HTR-8/SVneo (cell line): ENCODE measurements at places on chromosomes 6 and 20.

GRCh38 chr6:127162836-127163235, 44.4 kb downstream of the RSPO3 start:
- DNase-seq, result no peak

DNA sequence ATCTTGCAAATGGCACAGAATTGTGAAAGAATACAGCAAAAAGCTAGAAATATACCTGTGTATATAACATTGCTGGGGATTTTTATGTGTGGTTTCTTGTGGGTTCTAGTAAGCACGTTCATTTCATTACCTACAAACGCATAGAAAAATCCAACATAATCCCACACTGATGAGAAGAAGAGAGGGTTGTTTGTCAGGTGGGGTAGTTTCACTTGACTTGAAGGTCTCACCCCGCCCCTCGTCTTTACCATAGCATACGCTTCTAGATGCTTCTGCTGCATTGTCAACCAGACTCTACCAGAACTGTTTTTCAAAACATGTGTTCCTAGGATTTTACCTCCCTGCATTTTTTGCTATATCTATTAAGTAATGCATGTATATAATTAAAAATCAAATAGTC, 284.1 kb upstream of the TAB2 start:
- DNase-seq, result no peak

DNA sequence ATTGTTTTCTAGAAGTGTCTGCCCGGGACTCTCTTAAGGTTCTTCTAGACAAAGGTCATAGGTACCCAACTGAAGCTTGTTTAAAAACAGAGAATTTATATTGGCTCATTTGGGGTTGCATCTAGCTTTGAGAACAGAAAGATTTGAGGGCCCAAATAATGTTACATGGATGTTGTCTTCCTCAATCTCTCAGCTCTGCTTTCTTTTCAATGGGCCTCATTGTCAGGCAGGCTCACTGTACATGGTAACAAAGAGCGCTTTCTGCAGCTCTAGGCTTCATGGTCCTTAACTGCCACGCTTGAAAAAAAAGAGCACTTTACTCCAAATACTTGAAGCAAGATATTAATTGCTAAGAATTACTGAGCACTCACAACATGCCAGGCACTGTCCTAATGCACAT, 22.2 kb downstream of the NHLRC1 start:
- no peak for DNase-seq

DNA sequence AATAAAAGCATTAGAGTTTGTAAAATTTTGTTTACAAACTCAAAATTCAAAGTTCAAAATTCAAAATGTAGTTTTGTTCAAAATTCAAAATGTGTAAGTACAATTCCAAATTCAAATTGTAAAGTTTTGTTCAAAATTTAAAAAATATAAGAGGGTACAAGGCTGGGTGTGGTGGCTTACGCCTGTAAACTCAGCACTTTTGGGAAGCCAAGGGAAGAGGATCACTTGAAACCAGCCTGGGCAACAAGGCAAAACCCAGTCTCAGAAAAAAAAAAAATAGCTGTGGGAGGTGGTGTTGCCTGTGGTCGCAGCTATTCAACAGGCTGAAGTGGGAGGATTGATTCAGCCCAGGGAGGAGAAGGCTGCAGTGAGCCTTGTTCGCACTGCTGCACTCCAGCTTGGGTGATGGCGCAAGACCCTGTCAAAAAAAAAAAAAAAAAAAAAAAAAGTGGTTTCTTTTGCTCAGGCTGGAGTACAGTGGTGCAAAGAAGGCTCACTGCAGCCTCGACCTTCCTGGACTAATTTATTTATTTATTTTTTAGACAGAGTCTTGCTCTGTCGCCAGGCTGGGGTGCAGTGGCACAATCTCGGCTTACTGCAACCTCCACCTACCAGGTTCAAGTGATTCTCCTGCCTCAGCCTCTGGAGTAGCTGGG, 5.4 kb upstream of the ZBTB12 start:
- DNase-seq, result no peak

DNA sequence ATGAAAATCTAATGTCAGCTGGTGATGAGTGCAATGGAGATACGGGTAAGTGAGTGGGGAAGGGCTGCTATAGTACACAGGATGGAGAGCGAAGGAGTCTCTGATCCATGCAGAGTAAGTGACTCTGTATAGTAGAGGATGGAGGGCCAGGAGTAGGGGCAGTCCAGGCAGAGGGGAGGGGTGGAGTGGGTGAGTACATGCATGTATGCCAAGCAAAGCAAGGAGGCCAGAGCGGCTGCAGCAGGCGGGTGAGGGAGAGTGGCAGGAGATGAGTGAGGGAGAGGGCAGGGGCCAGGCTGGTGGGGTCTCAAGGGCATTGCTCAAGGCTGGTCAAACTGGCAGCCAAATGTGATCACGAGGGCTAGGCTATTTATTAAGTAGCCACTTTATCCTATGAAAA, 94.0 kb downstream of the PREP start:
- DNase-seq, result no peak

- no peak for DNase-seq
These were observed 2.9 kb downstream of the COL20A1 start for GRCh38 chr20:63295846-63296245.

DNA sequence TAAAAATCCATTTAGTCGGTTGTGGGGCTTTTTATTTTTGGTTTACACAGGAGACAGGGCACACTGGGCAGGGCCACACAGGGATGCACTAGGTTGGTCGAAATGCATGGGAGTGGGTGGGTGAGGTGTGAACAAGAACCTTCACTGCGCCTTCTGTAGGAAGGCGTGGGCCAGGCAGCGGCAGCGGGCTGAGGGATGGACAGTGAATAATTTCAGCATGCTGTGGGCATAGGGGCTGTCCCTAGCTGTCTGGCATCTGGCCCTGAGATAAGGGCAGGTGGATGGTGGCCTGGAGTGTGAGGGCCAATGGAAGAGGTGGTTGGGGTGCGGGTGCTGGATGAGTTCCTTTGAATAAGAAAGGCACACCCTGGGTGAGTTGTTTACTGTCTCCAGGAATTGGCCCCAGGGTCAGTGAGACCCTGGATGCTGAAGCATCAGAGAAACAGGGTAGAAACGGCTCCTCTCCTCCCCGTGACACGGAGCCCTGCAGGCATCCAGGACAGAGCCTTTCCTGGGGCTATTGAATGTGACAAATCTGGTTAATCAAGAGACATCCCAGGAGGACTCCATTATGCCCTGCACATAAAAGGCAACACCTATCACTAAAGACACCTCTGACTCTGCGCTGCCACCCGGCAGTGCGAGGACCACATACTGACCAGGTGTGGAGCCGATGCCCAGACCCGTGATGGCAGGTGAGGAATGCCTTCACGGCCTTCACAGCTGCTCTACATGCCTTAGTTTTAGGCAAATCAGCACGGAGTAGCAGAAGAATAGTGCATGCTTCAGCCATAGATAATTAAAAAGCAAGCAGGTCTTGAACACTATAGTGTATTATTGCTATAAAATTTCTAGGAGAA, 123.0 kb upstream of the SNX9 start:
- no peak for DNase-seq

GRCh38 chr6:166105341-166106075, 62.1 kb downstream of the TBXT start:
- DNase-seq, result no peak

GRCh38 chr6:100833972-100834574, 47.1 kb downstream of the ASCC3 start:
- no peak for DNase-seq

DNA sequence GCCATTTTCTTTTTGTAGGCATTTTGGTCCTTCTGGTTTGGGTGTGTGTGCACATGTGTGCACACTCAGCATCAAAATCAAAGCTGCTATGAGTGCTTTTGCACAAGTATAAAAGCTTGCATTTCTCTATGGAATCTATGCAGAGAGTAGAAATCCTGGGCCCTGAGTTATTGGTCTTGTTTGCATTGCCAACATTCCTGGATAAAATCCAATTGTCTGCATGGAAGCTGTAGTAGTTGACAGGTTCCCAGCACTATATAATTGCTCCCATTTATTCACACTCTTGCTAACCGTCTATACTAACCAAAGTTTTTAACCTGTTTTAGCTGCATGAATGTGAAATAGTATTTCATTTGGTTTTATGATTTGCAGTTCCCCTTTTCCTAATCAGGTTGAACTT, 277.0 kb downstream of the FOXA2 start:
- no peak for DNase-seq

- DNase-seq, result no peak
These were observed 48.2 kb upstream of the PRND start for GRCh38 chr20:4673371-4674001.

GRCh38 chr6:159092631-159093030, 47.8 kb upstream of the TAGAP start:
- DNase-seq, result no peak

GRCh38 chr6:125340991-125341390, 39.2 kb upstream of the HDDC2 start:
- DNase-seq, result no peak

DNA sequence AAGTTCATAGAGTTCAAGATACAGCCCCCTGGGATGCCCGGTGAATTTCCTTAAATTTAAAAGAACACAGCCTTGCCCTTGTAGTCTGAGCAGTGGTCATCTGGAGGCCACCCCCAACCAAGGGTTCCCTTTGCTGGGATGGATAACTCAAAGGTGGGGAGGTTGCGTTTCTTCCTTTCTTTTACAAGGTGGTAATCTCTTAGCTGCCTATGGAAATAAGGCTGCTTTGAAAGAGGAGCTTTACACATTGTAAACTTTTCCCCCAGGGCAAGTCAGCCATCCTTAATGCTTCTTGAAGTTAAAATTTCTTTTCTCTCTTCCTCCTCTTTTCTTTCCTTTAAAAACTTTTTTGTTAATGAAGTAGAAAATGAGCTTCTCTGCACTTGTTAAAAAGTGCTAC, 71.2 kb upstream of the PRDM1 start:
- DNase-seq, result no peak

DNA sequence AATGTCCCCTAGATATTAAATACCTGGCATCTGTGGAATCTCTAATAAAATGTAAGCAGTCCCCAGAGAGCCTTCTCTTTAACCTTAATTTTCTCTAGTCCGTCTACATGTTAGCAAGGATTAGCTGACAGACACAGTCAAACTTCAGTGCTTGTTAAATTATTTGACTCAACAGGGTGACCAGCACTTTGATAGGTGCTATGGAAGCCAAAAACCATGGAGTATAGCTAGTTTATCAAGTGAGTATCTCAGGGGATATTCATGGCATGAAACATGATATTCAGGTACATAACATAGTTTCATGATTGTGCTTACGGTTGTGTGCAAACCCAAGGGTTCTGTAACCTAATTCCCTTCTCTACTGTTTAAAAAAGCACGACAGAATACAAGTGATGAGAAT, 3.9 kb downstream of the RHAG start:
- DNase-seq, result no peak
